Right lung (tissue), 10 donors: ENCODE measurements at places on chromosomes 3 and 15.

DNA sequence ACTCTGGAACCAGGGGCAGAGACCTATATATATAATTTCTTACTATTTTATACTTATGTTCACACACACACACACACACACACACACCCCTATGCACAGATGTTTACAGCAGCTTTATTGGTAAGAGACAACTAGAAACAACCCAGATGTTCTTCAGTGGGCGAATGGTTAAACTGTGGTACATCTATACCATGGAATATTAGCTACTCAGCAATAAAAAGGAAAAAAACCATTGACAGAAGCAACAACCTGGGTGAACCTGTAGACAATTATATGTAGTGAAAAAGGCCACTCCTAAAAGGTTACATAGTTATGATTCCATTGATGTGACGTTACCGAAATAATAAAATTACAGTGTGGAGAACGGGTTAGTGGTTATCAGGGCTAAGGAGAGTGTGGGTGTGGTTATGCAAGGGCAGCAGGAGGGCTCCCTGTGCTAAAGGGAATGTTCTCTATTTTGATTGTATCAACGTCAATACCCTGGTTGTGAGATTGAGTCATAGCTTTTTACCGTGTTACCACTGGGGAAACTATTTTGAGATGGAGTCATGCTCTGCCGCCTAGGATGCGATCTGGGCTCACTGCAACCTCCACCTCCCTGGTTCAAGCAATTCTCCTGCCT is 85.5 kb downstream of the FLNB start:
- no peak for DNase-seq

GRCh38 chr15:69557020-69557706 is 104.5 kb downstream of the RPLP1 start:
- no peak for DNase-seq

DNA sequence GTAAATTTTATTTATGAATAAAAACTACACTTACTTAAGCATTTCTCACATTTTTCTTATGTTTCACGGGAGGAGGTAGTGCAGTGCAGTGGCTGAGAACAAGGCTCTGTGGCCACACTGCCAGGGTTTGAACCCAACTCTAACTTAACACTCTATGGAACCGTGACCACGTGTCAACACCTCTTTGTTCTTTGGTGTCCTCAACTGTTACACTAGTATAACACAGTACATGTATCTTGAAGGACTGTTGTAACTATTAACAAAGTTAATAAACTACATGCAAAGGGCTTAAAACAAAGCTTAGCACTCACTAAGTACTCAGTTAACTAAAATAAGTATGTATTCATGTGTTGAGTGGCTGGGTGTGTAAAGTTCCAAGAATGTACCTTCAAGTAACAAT is 19.5 kb downstream of the CD47 start:
- DNase-seq = no peak

GRCh38 chr3:184155644-184156521 is 706 bp downstream of the DVL3 start:
- no peak for DNase-seq

GRCh38 chr3:151630035-151630434 is 103.7 kb upstream of the AADACL2 start:
- no peak for DNase-seq

- DNase-seq = no peak
These were observed 39.0 kb downstream of the ESYT3 start for GRCh38 chr3:138473391-138473790.
